Stimulated activated CD8-positive, alpha-beta memory T cell treated with anti-CD3 and anti-CD28 coated beads, Interleukin-4, amount 100 ng/mL, for 48 hours (primary cell): ENCODE measurements at places on chromosomes 11 and 22.

- no peak for DNase-seq
Observed at GRCh38 chr11:131467645-131468394, 97.4 kb downstream of the NTM start.

DNA sequence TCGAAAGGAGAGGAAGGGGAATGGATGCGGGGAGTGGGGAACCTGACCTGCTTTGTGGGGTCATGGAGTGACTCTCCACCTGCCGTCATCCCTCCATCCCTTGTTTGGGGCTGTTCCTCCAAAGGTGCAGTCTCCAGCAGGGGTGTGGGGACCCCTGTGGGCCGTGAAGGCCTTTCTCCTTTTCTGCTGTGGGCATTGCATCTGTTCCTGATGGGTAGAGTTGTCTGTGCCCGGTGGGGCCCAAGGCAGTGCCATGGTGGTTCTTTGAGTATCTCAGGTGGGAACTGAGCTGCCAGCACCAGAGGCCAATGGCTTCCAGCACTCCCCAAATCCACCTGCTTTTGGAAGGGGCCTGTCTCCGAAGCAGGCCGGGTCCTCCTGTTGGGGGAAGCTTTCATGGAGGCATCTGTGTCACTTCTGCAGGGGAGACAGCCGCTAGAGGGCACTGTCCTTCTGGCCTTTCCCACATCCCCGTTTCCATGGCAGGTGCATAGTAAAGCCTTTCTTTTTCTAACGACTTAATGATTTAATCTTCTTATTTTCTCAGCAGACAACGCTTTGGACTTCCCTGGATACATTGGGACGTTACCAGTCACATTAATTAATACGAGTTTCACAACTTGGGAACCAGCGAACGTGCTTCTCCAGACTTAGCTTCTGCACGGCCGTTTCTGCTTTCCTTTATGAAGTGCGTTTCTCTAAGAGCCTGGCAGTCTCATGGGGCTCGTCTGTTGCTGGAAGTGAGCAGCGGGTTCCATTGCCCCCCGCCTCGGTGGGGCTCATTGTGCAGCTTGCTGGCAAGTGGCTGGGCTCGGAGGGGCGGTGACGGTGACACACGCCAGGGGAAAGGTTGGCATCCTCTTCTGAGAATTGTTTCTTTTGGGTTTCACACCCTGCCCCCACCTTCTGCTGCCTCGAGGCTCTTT, 57.1 kb downstream of the PARVB start:
- DNase-seq: peak; percentile 84

GRCh38 chr11:120800206-120800605, 223.7 kb upstream of the TBCEL start:
- DNase-seq: no peak

GRCh38 chr11:114304969-114305368, 8.8 kb downstream of the NNMT start:
- no peak for DNase-seq

DNA sequence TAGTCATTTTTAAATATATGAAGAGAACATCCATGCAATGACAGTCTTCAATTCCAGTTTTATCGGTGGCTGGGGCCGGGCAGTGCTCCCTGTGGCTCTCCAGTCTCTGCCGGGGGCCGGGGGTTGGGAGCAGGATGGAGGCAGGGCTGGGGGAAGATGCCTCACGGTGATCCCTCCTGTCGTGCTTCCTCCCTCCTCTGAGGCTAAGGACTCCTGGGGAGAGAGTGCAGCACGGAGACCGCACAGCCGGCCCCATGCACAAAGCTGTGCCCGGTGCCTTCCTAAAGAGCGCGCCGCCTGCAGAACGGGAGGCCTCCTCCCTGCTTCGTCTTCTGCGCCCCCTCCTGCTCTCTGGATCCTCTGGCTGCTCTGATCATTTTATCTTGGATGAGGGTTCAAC, 20.5 kb downstream of the GAL start:
- no peak for DNase-seq

DNA sequence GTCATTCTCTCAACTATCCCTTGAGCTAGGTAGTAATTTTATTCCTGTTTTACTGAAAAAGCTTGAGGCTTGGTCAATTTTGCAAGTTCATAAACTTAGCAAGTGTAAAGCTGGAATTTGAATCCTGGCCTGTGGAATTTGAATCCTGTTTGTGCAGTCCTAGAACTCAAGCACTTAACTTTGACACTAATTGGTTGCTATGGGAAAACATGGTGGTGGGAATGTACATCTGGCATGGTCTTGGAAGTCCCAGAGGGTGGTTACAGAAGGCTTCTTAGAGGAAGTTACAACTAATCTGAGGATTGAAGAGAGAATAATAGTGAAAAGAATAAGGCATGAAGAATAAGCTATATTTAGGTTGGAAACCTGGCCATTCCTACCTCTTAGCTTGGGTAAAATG, 66.5 kb upstream of the LIN7C start:
- no peak for DNase-seq

DNA sequence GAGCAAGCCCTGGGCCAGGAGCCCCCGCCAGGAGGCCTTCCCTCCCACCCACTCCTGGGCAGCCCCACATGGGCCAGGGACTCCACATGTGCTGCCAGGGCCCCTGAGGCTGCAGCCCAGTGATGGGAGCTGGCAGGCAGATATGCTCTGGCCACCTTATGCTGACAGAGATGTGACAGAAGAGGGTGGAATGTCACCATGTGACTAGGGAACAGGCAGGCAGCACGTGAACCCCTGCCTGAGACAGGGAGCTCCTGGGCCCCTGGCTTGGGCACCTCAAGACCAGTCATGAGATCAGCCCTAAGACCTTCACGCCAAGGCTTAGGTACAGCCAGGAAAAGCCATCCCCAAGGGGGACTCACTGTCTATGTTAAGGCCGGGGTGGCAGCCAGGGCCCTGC, 9.1 kb downstream of the PRODH start:
- no peak for DNase-seq

DNA sequence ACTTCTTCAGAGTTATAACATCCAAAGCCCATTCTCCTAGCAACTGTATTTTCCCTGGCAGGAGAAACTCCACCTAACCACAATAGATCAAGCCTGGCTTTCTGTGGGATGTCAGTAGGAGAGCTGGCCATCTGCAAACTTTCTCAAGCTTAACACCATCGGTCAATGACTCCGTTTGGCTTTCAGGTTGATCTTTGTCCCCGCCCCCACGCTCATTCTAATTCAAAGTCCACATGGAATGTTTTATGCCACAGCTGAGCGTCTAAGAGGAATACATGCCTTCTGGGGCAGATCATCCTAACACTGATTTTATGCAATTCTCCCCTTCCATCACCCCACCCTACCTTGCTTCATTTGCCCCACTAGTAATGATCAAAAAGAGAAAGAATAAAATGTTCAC, 4.8 kb downstream of the GVQW3 start:
- DNase-seq: no peak

DNA sequence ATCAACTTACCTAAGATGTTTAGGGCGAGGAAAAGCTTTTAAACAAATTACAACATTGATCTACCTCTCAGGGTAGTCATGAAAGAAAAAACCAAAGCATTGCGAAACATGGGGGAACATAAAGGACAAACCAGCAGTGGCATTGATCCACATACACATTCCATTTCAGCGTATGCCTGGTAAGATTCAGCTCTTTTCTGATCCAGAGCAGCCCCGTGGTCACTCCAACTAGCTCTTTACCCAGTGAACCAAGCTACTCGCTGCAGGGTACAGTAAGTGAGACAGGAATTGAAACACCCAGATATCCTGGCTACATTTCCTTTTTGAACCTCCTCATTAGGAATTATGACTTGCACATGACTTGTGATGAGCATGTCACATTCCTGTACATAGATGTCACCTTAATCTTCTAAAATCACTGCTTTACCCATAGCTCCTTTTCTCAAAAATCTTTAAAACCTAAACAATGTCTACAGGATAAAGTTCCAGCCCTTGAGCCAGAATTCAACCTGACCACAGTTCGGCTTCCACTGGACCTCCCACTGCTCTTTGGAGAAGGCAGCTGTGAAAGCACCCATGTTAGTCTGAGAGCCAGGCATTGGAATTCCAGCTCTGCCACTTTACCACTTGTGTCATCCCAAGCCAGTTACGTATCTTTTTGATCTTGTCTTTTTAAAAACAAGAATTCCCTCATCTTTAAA, 42.9 kb upstream of the AKIP1 start:
- no peak for DNase-seq

DNA sequence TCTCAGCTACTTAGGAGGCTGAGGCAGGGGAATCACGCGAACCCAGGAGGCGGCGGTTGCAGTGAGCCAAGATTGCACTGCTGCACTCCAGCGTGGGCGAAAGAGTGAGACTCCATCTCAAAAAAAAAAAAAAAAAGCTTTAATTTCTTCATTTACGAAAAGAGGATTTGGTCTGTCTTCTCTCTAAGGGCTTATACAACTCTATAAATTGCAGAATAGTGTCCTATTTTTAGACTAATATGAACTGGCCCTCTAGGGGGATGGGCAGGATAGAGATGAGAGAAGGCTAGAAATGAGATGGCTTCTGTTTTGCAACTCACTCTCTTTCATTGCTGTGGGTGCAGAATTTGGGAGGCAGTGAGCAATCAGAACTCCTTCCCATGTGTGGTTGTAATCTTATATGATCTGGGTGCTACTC, 11.3 kb downstream of the MAML2 start:
- no peak for DNase-seq

DNA sequence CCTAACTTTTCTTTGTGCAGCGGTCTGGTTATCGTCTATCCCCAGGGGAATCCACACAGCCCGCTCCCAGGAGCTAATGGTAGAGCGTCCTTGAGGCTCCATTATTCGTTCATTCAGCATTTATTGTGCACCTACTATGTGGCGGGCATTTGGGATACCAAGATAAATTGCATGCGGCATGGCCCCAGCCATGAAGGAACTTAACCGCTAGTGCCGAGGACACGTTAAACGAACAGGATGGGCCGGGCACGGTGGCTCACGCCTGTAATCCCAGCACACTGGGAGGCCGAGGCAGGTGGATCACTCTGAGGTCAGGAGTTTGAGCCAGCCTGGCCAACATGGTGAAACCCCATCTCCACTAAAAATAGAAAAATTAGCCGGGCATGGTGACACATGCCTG, 11.2 kb downstream of the TMEM121B start:
- no peak for DNase-seq

- DNase-seq: no peak
Observed at GRCh38 chr22:36147196-36147791, 13.3 kb downstream of the APOL3 start.

GRCh38 chr22:40422558-40423309, 52.3 kb downstream of the SGSM3 start:
- no peak for DNase-seq

DNA sequence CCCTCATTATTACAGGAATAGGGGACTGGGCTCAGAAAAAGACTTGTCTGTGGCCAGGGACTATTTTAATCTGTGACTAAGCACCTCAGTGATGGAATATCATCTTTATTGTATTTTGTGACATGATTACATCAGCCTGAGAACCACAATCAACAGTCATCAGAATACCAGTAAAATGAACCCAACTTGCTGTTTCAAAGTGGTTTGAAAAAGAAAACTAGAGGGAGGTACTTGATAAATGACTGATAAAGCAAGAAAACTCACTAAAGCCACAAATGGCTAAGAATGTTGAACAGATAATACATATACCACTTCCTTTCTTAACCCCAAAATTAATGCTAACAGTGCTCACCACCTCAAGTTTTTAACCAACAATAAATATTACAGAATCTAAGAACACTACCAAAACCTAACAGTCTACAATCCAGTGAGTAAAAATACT, 155.7 kb downstream of the ATG16L2 start:
- DNase-seq: no peak

GRCh38 chr11:96748639-96749370, 359.0 kb downstream of the JRKL start:
- DNase-seq: no peak

DNA sequence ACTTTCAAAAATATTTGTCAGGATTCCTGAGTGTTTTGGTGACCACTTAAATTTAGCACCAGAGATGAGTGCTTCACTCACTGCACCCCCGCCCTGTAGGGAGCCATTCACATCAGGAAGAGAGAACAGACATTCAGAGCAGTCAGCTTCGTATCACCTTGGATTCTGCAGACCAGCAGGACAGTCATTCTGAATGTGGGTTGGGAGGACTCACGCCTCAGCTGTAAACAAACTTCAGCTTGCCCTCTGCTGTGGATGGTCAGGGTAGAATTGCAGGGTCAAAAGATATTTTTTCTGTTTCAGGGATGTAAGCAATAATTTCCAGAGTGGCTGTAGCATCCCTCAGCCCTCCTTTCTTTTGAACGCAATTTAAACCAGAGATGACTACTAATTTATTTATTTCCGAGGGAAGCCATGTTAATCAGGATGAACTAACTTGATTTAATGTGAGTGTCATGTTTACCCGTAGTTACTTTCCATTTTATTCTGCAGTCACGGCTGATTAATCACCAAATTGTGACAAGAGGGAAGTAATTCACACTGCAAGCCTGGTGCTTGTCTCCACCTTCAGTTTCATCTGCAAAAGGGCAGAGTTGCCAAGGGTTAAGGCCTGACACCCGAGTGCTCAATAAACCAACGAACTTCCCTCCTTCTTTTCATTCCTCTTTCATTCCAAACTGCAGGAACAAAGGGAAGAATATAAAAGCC, 174.2 kb upstream of the DDI1 start:
- no peak for DNase-seq

GRCh38 chr11:113488931-113489351, 13.7 kb upstream of the DRD2 start:
- no peak for DNase-seq

DNA sequence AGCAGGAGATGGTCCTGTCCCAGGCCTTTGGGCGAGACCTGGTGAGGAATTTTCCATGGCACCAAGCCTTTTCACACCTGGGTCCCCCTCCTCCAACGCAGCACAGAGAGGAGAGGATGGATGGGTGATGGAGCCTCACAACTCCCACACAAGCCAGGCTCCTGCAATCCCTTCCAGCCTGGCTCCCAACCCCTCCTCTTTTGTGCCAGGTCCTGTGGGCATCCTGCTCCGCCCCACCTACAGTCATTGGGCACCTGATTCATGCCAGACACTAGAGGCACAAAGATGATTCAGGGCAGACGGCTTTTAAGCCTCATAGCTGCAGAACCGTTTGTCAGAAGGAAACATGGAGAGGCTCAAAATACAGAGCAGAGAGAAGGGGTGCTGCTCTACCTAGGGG, 16.1 kb upstream of the MYRF start:
- DNase-seq: no peak

DNA sequence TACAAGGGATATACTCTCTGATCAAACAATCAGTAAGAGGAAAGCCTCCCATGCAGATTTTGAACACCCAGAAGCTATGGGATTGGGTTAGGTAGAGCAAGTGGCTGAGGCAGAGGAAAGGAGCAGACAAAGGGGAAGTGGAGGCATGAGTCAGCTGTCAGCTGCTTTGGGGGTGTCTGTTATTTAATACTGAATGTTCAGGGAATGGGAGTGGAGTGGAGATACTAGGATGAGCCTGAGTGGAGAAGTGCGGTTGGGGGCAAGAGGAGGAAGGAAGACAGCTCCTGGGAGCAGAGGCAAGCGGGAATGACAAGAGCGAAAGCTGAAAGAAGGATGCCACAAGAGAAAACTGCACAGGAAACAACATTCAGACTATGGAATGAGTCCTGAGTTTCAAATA, 22.7 kb upstream of the TMPRSS5 start:
- DNase-seq: no peak
